Cardiac muscle cell (in vitro differentiated cells and primary cell): ENCODE measurements at places on chromosomes 11 and 22.

- DNase-seq = no peak
Measured at GRCh38 chr11:61912530-61912898, 4.9 kb downstream of the RAB3IL1 start.

- DNase-seq = no peak
Measured at GRCh38 chr22:37487571-37487970, 1.4 kb upstream of the MFNG start.

DNA sequence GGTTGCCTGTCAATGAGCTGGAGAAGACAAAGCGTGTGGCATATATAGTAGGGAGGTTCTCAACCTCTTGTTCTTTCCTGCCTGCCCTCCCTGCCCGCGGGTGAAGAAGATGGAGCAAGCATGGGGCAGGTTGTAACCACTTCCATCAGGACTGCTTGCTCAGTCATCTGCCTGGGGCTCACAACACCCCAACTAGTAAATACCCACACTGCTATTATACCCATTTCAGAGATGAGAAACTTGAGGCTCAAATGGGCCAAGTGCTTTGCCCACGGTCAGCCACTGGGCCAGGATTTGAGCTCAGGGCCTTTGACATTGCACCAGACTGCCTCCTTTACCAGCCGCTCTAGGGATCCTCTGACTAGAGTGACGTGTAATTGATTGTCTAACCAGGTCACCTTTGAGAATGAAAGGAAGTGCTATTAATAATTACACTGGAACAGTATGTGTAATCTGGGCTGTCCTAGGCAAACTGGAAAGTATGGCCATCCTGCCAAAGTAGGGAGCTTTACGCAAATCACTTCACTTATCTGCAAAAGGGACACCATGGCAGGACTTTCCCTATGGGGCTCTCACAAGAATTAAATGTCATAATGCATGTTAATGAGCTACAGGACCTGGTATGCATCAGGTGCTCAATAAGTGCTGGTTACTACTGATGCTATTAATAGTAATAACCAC is 2.8 kb upstream of the CDC42EP1 start:
- DNase-seq = no peak

DNA sequence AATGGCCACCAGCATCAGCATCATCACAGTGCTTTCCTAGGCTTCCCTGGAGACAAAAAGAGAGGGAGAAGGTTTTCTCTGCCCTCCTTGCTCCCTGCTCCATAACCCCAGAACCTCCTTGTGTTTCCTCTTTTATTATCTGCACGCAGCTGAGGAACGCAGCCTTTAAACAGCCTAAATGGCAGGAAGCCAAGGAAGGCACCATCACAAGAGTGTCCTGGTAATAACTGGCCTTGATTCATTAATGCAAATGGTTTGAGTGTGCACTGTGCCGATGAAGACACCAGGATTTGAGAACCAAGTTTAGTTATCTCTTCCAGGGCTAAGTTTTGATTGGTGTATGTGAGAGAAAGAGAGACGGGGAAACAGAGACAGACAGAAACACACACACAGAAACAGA is 29.4 kb upstream of the DRD2 start:
- peak; percentile 58 for DNase-seq

DNA sequence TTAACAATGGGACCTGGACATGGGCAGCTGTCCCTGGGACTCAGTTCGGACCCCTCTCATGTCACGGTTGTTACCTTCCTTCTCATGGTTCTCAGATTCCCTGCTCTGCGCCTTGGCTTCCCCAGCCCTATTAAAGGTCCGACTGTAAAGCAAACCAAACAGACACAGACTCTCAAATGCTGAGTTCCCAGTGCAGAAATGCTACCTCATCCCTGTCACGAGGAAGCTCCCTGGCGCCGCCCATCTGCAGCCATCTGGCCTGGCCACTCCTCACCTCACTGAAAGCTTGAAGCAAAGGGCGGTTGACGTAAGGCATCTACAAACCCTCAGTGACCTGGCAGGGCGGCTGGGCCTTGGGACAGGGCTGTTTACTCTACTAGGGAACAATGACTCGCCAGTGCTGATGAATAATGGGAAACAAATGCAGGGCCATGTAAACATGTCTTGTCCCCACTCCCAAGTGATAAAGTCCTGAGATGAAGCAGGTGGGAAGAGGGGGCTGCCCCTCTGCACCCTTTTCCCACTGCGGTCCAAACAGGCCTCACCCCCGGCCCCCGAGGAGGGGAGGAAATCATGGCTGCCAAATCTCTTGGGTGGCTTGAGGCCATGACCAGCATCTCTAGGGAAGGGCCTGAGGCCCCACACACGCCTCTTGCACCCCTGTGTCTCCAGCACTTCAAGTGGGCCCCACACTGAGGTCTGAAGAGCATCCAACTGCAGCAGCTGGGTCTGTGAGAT is 49.3 kb downstream of the SCUBE1 start:
- DNase-seq = no peak

DNA sequence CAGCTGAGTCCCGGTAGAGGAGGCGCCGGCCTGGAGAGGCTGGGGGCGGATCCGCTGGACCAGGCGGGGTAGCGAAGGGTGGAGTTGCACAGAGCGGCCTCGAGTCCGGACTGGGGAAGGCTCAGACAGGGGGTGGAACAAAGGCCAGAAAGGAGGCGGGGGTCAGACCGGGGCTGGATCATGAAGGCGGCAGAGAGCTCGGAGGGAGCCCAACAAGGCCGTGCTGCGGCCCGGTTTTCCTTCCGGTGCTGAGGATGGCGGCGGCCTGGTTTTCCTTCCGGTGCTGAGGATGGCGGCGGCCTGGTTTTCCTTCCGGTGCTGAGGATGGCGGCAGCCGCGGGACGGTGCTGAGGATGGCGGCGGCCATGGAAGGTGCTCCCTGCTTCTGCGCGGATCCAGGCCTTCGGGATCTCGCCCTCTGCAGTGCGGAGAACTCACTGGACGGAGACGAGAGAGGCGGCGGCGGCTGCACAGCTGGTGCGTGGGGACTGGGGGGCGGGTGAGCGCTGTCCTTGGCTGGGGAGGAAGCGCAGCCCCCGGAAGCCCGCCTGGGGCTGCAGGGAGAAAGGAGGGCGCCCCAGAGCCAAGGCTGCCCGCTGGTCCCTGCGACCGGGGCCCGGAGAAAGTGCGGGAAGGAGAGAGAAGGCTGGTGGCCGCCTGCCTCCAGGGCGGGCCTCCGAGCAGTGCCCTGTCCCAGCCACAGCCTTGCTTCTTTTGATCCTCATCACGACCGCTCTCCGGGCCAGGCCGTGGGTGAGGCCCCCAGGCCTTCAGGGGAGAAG is 350.4 kb upstream of the B3GAT1 start:
- peak; percentile 43 for DNase-seq

DNA sequence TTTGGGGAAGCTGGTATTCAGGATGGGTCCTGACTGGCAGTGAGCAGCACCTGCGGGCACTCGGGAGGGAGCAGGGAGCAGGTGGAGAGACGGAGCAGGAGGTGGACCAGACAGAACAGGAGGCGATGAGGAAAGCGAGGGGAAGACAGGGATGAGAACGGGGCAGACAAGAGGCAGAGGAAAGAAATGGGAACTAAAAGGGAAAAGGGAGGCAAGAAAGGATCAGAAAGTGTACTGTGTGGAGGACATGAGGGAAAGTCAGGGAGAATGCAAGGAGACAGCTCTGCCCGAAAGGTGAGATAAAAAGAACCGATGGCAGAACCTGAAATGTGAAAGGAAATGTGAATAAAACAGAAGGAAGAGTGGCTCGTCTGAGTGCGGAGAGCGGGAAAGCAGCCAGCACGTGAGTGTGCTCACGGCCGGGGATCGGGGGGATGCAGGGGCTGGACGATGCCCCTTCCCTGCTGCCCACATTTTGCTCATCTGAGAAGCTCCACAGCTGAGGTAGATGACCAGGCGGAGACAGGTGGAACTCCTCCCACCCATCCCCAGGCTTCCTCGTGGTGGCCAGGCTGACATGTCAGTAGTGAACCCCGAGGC is 494.4 kb upstream of the B3GAT1 start:
- no peak for DNase-seq

DNA sequence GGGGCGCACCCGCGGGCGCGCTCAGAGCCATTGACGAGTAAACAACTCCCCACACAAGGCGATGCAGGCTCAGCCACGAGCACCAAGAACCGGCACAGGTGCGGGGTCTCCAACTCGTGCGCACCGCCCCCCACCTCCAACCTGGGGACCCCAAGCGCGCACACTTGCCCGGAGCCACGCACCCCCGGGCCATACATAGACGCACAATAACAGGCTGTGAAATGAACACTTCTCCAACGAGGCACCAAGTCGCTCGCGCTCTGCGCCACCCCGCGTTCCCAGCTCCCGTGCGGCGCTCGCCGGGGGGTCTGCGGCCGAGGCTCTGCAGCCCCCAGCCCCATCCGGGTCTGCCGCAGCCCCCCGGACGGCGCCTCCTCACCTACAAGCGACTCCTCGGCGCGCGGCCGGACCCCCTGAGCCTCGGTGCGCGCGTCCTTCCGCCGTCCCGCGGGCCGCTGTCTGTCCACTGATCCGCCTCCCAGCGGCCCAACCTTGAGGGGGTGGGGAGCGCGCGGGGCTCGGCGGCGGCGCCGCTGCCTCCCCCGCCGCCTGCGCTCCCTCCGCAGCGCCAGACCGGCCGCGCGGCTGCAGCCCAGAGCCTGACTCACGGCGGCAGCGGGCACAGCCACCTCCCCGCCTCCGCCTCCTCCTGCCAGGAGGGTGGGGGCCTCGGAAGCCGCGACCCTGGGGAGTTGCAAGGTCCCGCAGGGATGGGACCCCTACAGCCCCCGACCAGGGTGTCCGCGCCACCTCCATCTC is 1.6 kb downstream of the IFITM10 start:
- peak; percentile 50 for DNase-seq

DNA sequence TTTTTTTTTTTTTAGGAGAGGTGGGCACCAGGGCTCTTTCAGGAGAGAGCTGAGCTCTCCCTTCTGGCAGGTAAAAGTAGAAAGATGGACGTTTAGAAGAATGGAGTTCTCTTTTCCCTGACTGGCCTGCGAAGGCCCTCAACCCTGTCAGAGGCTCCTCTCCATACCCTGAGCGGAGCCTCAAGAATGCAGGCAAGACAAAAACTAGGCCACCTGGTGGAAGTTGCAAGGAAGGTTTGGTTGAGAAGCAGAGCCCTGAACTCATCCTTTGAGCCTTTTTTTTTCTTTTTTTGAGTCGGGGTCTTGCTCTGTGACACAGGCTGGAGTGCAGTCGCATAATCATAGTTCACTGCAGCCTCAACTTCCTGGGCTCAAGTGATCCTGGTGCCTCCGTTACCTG is 1.4 kb downstream of the OTOG start:
- no peak for DNase-seq

DNA sequence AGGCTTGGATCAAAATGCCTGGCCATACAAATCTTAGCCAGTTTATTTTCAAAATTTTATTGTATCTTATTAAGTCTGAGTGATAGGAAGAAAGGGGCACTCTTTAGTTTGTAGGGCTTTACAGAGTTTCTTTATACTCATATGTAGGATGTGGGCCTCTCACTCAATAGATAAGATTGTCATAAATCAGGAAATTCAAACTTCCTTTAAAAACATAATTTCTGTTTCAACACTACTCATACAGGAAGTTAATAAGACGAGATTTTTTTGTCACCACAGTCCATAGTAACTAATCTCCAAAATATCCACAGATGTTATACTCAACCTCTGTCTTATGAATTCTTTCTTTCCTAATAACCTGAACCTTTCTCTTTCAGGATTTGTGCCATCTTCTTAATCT is 13.3 kb upstream of the OR56B4 start:
- DNase-seq = no peak

- no peak for DNase-seq
Measured at GRCh38 chr11:46254133-46254491, 23.4 kb upstream of the CREB3L1 start.

- peak; percentile 79 for DNase-seq
Measured at GRCh38 chr22:35589071-35589755, 27.9 kb downstream of the MB start.

GRCh38 chr11:129817534-129818051 is 1.9 kb downstream of the TMEM45B start:
- no peak for DNase-seq

DNA sequence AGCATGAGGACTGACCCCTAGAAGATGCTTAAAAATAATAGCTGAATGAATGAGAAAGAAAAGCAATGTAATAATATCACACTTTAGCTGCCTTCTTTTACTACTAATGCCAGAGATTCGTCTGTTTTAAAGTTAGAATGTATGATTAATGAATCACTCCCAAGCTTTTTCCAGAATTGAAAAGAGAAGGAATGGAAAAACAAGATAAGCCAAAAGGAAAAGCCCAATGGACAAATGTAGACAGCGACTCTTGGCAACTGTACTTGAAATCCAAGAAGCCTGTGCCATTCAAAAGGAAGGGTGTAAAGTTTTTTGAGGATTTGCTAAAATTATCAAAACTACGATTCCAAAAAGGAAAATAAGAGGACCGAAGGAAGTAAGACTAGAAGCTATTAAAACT is 40.8 kb upstream of the PAMR1 start:
- DNase-seq = peak; percentile 48

GRCh38 chr11:110935018-110935640 is 222.9 kb upstream of the ARHGAP20 start:
- DNase-seq = no peak

GRCh38 chr22:25694196-25694907 is 47.6 kb upstream of the MYO18B start:
- DNase-seq = no peak

GRCh38 chr22:44516841-44517240 is 18.8 kb upstream of the RTL6 start:
- DNase-seq = no peak

DNA sequence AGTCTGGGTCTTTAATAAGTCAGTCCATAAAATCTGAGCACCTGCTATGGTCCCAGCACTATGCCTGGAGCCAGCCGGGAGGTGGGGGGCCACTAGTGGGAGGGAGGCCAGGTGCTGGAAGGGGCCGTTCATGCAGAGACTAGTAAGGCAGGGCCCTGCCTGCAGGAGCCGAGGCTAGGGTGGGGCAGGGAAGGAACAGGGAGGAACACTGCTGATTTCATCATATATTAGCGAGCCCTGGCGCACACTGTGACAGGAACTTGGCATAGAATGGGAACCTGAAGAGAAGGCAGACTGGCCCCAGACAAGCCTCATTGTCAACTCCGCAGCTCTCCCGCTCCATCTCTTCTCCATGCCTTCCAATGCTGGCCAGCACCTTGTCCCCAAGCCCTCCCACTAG is 7.1 kb downstream of the VSIG10L2 start:
- no peak for DNase-seq
